ENCODE measurements at places on chromosomes 13 and 19.

GRCh38 chr13:101157261-101157660, 259.0 kb downstream of the NALCN start:
- DNase-seq: no peak

GRCh38 chr13:29721766-29722165, 126.3 kb upstream of the SLC7A1 start:
- no peak for DNase-seq

- DNase-seq: no peak
These were observed 32.8 kb upstream of the GPI start for GRCh38 chr19:34332027-34332760.

DNA sequence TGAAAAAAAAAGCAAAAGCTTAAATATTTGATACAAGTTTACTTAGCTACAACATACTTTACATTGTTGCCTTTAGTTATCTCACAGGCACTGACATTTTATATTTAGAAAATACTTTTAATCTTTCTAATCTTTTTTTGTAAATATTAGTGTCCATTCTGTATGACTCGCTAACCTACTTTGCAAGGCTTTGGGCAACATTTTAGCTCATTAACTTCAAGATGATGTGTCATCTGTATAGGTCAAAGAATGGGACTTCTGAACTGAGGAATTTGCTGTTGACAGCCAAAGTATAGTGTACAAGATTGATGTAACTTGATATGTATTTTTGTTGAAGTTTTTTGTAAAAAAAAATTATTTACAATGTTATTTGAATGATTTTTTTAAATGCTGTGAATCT, 2.7 kb upstream of the C1QTNF9 start:
- DNase-seq: no peak

- DNase-seq: no peak
These were observed 181.5 kb downstream of the USP12 start for GRCh38 chr13:26989957-26990713.

- DNase-seq: no peak
These were observed 97.5 kb downstream of the TNFSF11 start for GRCh38 chr13:42671502-42671901.

GRCh38 chr13:77345150-77345780, 18.4 kb upstream of the MYCBP2 start:
- no peak for DNase-seq

GRCh38 chr13:30295116-30295515, 12.2 kb downstream of the KATNAL1 start:
- DNase-seq: no peak

DNA sequence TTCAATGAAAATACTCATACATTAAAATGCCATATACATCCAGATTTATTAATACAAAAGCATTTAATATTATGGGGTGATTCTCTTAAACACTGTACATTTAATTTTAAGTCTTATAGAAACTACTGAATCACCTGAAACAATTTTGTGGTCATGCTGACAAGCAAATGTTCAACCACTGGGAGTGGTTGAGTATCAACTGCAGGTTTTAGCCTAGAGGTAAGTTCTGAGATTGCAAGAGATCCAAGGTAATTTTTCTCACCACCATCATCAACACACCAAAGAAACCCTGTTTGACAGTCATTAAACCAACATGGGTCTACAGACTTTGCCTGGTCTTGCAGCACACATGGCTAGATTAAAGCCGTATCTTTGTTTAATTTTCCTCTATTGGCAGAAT, 196.3 kb downstream of the LHFPL6 start:
- no peak for DNase-seq

Measured in stimulated activated CD4-positive, alpha-beta T cell treated with anti-CD3 and anti-CD28 coated beads, TNF-alpha, amount 100 ng/mL, for 24 hours (primary cell).